LoVo (cell line): ENCODE measurements at places on chromosomes 16 and 17.

DNA sequence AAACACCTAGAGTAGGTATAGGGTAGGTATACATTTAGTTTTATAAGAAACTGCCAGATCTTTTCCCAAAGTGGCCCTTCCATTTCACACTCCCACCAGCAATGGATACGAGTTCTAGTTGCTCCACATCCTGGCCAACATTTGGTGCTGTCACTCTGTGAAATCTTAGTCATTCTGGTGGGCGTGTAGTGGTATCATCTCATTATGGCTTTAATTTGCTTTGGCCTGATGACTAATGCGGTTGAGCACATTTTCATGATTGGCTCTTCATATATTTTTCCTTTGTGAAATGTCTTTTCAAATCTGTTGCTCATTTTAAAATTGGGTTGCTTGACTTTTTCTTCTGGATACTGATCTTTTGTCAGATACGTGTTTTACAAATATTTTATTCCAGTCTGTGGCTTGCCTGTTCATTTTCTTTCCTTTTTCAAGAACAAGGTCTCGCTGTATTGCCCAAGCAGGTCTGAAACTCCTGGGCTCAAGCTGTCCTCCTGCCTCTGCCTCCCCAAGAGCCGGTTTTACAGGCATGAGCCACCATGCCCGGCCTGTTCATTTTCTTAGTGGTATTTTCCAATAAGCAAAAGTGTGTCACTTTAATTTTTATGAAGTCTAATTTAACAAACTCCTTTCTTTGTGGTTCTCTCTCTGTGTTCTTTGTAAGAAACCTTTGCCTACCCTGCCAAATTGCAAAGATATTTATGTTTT is 192.4 kb downstream of the SEC14L1 start:
- peak; percentile 61 for DNase-seq

GRCh38 chr17:27276653-27277156 is 17.2 kb upstream of the WSB1 start:
- no peak for DNase-seq

- DNase-seq = no peak
Observed at GRCh38 chr16:30548416-30549253, 9.5 kb downstream of the ZNF764 start.

- no peak for DNase-seq
Observed at GRCh38 chr17:39283098-39283497, 57.4 kb upstream of the STAC2 start.

GRCh38 chr16:20821682-20822081 is 15.4 kb downstream of the REXO5 start:
- no peak for DNase-seq

DNA sequence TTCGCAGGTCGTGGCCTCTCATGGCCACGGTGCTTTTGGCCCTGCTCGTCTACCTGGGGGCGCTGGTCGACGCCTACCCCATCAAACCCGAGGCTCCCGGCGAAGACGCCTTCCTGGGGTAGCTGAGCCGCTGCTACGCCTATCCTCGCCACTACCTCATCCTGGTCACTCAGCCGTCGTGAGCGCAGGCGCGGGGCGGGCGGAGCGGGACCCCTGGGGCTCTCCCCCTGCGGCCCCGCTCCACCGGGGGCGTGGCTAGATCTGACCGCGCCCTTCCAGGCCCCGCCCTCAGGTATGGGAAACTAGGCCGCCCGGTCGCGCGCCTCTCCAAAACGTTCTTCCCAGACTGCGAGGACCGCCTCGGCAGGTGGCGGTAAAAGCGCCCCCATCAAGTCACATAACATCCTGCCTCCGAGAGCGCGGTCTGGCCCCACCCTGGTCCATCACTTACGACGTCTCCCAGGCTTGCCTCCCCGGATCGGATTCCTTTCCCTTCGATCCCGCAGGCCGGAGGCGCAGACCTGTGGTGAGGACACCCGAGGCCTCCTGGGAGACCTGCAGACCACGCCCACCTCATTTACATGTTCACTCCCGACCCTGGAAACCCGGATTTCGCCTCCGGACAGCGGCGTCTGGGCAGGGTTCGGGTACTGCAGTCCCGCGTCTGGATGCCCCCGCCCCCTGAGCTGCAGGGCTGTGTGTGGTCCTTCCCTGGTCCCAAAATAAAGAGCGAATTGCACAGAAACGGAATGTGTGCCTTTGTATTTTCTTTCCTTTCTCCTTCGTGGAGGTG is 91.5 kb upstream of the TMEM97 start:
- DNase-seq = peak; percentile 83

DNA sequence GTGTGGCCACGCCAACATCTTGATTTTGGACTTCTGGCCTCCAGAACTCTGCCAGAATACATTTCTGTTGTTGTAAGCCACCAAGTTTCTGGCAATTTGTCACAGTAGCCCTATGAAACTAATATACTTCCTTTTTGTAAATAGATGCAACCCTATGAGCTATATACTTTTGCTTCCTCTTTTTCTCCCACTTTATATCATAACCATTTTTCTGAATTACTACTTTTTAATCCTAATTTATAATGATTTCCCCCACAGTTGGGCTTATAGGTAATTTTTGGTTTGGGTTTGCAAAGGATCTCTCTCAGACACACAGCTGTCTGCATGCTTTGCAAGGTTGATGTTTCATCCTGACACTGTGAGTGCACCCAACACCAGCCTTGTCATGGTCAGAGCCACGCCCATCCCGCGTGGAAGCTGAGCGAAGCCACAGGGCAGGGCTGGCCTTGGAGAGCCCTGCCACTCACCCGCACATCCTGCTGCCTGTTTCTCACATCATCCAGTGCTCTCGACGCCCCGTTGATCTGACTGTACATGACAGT is 5.8 kb downstream of the TRIM25 start:
- DNase-seq = no peak

- peak; percentile 18 for DNase-seq
Observed at GRCh38 chr16:57092786-57093411, 516 bp downstream of the CPNE2 start.

GRCh38 chr17:66964930-66965800 is 658 bp downstream of the CACNG4 start:
- DNase-seq = no peak

DNA sequence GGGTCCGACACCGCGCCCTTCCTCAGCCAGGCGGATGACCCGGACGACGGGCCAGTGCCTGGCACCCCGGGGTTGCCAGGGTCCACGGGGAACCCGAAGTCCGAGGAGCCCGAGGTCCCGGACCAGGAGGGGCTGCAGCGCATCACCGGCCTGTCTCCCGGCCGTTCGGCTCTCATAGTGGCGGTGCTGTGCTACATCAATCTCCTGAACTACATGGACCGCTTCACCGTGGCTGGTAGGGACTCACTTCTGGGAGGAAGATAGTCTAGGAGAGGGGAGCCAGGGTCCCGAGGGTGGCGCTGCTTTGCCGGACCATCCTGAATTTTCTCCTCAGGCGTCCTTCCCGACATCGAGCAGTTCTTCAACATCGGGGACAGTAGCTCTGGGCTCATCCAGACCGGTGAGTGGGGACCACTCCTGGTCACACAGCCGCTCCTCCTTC is 601 bp downstream of the SPNS1 start:
- no peak for DNase-seq

DNA sequence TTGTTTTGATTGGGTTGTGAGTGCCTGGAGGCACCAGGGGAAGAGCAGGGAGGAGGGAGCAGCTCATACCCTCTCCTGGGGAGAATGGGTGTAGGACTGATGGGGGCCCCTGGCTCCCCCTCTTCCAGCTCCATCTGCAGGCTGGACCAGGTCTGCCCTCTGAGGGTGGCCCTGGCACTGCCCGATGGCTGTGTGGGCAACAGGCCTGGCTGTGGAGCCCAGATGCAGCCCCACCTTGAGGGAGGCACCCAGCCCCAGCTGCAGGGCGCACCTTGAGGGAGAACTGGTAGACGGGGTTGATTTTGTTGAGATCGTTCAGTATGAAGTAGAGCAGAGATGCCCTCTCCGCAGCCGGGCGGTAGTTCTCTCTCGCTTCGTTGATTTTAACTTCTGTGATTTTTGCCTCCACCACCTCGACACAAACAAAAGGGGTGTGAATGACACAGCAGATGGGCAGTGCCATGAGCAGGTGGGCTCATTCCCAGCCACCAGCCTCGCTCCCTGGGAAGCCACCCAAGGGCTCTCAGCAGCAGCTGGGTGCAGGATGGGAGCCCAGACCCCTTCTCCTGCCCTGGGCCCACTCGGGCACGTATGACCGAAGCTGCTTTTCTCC is 71.6 kb downstream of the PGS1 start:
- DNase-seq = no peak

DNA sequence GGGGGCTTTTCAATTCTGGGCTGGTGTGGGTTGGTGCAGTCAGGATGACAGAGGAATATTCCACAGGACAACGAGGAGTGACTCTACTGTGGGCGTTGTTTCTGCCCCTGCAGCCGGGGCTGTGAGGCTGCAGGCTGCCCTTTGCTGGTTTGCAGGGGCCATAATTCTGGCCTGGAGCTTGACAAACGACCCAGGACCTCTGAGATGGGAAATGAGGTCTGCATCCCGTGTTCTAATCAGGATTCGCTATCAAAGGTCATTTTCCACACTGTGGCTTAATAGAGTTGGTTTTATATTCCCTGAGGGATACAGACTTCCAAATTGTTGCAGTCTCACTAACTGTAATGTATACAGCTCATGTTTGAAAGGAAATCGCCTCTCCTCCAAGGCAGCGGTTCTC is 180.9 kb downstream of the RPTOR start:
- DNase-seq = no peak

DNA sequence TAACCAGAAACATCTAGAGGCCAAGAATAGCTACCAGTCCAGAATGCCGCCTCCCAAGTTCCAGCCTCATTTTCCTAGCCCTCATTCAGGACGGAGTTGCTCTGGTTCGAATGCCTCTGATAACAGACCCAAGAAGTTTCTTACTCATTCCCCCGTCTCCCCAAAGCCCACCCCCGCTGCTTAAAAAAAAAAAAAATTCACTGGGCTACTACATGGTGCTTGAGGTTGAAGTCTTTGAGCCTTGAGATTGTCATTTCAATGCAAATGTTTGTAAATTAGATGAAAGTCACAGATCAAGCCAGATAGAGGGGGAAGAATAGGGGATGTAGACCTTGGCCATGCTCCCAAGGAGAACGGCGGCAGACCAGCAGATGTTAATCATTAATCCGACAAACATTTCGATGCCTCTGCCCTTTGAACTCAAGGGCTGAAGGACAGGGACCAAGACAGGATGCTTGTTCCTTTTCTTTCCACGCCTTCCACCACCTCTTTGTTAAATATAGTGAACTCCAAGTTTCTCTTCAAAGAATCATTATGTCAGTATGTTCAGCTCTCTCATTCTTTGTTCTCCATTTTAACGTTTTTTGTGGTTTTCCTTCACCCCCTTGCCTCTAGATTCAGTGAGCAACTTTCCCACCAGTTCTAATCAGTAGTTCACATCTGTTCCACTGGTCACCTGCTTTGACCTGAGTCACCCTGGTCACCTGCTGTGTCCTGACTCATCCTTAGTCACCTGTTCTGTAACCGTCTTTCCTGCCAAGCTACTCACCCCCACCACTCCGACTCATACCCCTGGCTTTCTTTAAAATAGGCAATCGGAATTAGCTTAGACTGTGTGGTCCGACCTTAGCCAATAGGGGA is 190.3 kb downstream of the CPPED1 start:
- DNase-seq = peak; percentile 83

- DNase-seq = no peak
Observed at GRCh38 chr16:58551496-58551895, 36.2 kb downstream of the SETD6 start.

DNA sequence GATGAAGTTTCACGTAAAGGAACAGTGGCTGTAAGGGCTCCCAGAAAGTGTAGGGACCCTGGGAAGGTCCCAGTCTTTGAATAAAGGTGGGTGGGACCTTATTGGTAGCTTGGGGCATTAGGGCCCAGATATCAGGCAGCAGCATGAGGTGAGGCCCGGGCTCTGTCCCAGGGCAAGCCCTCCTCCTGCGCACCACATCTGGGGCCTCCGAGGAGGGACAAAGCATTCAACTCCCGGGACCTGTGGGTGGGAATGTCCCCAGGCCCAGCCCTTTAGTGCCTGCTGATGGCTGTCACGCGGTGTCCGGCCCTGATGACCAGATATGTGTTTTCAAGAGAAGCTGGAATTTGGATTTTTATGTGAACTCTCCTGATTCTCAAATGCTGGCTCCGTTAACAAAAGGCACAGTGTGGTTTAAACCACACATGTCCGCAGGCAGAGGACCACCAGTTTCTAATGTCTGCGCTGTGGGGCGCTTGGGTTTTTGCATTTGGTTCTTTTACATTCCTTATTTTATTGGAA is 30.4 kb downstream of the RAI1 start:
- DNase-seq = no peak

DNA sequence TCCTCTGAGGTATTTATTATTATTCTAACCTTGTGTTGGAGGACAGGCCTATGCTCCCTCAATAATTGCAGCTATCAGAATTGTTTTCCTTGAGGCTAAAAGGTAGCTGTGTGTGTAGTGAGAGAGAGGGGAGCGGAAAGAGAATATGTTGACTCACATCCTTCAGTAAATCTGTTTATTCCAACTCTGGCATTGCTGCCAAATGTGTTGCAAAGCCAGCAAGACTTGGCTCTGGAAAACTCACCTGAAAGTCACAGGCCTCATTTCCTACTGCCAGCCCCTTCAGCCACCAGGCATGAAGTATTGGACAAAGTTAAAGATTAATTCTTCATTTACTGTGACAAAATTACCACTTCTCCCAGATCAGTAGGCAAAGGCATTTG is 9.6 kb downstream of the CA10 start:
- no peak for DNase-seq

- no peak for DNase-seq
Observed at GRCh38 chr16:85901110-85901509, 2.1 kb downstream of the IRF8 start.

DNA sequence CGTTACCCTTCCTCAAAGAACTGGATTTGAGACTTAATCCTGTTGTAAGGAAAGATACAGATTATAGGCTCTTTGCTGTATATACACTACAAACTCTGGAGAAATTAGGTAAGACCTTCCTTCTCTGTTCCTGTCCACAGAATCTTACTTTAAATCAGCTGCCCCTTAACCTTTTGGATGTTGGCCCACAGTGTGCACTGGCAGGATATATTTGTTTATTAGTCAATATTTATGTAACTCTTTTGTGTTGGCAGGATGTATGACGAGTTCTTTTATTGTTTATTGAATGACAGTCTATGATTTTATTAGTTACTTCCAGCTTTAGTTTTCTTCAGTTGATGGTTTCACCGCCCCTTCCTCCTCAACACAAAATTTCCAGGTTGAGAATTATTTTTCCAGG is 19.7 kb downstream of the LRRC36 start:
- no peak for DNase-seq

DNA sequence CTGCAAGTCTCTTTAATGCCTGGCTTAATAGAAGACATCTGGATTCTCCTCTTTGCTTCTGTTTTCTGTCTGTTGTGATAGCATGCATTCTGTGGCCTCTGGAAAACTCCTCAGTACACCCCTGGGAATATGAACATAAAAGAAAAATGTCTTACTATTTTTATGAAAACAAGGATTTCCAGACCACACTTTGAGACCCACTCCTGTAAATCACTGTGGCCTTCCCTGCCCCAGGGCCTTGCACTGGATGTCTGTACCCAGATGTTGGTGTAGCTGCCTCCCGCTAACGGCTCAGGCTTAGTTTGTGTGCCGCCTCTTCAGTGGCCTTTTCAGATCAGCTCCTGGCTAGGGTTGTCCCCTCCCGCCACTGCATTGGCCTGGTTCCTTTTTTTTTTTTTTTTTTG is 126.6 kb downstream of the SOCS1 start:
- no peak for DNase-seq

GRCh38 chr17:7246779-7247178 is 4.5 kb upstream of the GABARAP start:
- no peak for DNase-seq
